ENCODE measurements at places on chromosomes 7 and 10.
A peak's percentile ranks its signal among the peaks of the same experiment; 100 is the strongest.

- DNase-seq = no peak
These were observed 32.4 kb downstream of the NKX6-2 start for GRCh38 chr10:132753596-132753995.

DNA sequence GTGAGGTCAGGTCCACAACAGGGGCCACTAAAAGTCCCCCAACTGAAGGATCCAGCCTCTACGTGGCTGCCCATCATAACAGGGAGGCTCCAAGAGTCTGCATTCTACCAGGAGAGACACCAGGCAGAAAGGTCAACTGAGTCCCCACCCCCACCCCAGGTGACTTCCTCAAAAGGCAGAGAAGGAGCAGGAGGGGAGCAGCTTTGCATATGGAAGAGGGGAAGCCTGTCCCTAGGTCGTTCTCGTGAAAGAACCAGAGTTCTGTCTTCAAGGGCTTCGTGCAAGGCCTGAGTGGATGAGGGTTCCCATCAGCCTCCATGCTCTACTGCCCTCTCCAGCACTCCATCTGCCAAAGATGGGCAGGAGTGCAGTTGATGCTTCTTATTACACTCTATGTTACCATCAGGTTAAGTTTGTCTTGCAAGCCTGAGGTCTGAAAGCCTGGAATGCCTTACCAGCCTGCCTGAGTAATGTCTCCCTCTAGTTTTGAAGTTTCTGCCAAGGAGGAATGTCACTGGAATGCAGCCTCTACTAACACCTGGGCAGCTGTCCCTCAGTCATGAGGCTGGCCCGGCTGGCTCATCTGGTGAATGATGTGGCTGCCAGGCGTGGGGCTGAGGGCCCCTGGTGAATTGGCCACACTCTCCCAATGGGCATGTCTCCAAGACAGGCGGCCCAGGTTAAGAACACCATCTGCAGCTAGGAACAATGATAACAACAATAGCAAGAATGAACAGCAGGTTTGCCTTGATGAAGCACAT lies 54.3 kb upstream of the SMNDC1 start:
- no peak for DNase-seq

- DNase-seq = no peak
These were observed 403.8 kb upstream of the MGMT start for GRCh38 chr10:129063212-129063611.

DNA sequence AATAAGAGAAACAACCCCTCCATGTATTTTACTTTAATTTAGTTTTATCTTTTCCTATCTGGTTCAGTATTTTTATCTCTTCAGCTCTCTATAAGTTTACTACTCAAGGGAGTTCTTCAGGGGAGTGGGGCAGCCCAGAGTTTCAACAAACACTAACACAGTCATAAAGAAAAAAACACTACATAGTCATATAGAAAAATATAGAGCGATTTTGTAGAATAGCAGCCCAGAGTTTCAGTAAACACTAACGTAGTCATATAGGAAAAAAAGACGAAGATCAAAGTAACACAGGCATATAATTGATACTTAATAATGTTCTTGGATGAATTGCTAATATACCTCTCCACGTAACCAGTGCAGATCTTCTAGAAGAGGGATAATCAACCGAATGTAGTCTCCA lies 54.7 kb downstream of the PON1 start:
- DNase-seq = no peak

DNA sequence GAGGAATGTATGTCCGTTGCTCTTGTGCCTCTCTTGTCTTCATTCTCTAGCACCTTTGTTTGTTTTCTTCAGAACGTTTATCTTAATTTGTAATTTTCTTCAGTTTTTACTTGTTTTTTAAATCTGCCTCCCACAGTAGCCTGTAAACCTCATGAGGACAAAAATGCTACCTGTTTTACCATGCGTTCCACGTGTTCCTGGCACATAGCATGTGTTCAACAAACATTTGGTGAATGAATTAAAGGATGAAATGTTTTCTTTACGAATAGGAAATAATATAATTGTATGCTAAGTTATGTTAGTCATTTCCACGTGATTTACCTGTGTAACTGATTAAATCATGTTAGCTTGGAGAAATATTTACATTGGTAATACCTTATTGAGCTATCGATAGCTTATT lies 2.2 kb downstream of the RBM33 start:
- DNase-seq = no peak

DNA sequence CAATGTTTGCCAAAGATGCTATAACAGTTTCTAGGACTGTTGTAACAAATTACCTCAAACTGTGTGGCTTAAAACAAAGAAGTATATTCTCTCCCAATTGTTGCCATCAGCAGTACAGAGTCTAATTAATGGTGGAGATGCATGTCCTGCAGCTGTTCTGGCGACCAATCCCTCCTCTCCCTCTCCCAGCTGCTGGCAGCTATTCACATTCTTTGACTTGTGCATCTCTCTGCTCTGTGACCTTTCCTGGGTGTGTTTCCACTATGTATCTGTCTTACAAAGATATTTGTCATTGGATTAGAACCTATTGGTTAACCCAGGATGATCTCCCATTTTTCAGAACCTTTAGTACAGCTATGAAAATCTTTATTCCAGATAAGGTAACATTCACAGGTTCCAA lies 561.7 kb upstream of the POM121L12 start:
- DNase-seq = no peak

DNA sequence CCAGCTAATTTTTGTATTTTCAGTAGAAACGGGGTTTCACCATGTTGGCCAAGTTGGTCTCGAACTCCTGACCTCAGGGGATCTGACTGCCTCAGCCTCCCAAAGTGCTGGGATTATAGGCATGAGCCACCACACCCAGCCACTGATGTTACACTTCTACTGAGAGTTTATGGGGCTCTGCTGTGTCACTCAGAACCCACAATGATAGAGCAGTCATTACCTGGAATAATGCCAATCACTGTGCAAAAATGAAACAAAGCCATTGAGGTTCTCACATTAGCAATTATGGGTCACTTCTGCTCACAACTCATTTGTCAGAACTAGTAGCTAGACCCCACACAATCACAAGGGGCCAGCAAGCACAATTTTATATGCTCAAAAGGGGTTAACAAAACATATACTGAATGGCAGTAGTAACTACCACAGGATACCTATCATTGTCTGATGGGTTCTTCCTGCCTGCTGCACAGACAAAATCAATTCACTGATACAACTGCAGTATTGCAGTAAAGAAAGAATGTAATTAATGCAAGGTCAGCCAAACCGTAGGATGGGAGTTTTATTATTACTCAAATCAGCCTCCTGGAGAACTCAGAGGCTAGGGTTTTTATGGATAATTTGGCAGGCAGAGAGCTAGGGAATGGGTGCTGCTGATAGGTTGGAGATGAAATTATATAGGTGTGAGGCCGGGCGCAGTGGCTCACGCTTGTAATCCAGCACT lies 72.1 kb upstream of the TRIM24 start:
- DNase-seq = no peak

GRCh38 chr7:110929480-110930249 lies 161.3 kb upstream of the LRRN3 start:
- DNase-seq = no peak

GRCh38 chr7:41977151-41977651 lies 259.8 kb downstream of the GLI3 start:
- no peak for DNase-seq

GRCh38 chr10:60147576-60148265 lies 241.4 kb upstream of the CCDC6 start:
- DNase-seq = no peak

DNA sequence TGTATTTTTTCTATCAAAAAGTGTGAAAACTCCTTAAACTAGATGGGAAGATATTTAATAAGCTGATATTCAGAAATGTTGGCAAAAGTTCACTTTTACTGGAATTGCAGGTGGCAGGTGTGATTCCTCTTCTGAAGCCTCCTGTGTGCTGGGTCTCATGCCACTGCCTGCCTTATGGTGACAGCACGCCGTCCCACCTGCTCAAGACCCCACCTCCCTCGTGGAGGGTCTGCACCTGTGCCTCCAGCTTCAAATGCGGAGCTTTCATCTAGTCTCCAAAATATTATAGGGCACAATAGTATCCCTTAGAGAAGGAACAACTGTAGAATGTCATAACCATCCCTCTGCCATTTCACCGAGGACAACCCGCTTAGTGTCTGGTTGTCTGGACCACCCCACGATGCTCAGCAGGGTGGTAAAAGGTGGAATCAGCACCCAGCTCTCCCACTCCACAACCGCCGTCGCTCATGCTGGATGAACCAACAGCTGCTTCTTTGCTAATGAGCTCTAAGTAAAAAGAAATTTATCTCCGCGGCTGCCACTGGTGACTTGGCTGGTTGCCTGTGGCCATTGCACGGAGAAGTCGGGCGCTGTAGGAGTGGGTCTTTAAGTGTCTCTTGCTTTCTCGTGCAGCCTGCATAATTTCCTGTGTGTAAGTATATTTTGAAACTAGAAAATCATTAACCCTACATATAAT lies 119.3 kb upstream of the TCERG1L start:
- DNase-seq = no peak

GRCh38 chr10:87691506-87692070 lies 31.9 kb downstream of the PAPSS2 start:
- no peak for DNase-seq

DNA sequence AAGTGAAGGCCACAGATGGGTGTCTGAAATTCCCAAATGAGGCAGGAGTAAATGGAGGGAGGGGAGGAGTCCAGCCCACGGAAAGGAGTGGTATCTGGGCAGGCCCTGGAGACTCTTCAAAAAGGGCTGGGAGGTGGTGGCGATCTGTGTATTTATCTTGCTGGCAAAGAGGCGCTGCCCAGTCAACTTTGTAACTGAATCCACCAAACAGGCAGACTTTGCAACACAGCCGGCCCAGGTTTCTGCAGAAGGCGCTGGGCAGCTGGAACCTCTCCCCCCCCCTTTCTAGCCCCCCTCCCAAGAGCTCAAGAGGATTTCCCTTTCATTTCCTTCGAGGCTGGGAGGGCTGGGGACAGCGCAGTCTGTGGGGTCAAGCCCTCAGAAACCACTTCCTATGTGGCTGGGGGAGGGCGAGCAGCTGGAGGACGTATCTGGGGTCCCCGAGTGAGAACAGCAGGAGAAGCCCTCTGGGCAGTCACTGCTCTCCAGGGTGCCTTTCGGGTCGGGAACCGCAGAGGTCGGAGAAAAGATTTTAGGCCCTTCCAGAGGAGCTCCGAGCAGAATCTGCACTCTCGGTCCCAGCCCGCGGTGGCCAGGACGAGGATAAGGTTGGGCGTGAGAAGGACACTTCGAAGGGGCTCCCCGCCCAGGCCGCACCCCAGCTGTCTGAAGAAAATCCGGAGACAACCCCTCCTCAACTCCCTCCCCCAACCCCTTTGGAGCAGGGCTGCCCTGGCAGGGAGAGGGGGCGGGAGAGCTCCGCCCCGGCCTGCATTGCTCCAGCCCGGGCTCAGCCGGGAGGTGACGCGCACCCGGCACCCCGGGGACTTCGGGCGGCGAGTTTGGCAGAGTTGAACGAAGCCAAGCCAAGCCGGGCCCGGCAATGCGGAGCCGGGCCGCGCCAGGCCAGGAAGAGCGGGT lies 965 bp downstream of the ZCCHC24 start:
- DNase-seq = peak; percentile 45

DNA sequence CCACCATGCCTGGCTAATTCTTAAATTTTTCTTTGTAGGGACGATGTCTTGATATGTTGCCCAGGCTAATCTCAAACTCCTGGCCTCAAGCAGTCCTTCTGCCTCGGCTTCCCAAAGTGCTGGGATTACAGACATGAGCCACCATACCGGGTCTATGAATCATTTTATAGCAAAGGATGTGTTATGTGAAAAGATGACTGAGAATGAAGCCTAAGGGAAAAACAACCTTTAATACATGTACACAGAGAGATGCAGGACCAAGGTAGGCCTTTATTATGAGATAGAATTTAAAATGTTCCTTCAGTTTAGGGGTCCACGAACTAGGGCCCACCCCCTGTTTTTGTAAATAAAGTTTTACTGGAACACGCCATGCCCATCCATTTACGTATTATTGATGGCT lies 41.0 kb downstream of the UBE2H start:
- no peak for DNase-seq

DNA sequence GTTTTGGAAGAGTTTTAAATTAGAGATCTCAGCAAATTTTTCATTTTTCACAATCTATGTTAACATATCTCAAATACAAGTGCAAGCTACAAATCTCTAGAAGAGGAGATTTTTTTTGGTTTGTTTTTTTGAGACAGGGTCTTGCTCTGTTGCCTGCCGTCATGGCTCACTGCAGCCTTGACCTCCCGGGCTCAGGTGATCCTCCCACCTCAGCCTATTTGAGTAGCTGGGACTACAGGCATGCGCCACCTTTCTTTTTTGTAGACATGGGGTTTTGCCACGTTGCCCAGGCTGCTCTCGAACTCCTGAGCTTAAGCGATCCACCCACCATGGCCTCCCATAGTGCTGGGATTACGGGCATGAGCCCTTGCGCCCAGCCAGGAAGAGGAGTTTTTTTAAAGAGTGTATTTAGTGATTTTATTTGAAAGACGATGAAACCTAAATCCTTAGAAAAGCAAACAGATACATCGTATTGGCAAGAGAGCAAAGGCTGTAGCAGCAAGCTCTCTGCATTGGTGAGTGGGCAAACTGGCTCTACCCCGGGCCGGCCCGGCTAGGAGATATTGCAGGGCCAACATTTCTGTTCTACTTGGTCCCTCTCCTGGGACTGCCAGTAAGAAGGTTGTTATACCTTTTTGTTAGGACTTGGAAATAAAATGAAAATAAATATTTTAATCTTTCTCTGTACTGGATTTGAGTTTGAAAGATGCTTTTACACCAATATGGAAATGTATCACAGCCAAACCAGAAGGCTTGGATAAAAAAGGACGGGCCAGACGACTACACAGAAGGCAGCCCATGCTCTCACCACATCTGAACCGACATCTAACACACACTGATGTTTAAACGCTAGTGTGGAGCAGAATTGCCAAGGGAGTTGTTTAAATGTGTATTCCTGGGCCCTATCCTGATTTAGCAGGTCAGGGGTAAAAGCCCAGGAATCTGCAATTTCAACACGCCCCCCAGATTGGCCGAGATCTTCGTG lies 49.6 kb upstream of the RHEB start:
- DNase-seq = no peak

- DNase-seq = no peak
These were observed 299.9 kb upstream of the PITRM1 start for GRCh38 chr10:3472287-3473051.

GRCh38 chr7:157437519-157438061 lies 100.8 kb downstream of the DNAJB6 start:
- no peak for DNase-seq

DNA sequence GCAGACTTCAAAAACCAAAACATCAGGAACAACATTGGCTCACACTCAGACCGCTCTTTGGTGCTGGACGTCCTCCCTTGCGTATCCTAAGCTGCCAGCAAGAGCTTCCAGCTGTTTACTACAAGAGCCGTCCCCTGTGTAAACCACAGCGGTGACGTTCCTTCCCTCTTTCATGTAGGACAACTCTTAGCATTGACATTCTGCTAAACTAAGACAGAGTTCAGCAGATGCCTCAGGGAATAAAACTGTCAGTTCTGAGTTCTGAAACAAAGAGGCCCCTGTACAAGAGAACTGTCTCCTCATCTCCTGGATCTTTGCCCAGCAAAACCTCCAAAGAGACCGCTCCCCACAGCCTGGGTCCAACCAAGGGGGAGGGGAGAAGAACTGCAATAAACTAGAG lies 57.8 kb upstream of the OPALIN start:
- no peak for DNase-seq

Measured in stimulated activated CD4-positive, alpha-beta T cell treated with anti-CD3 and anti-CD28 coated beads, Interleukin-4, amount 100 ng/mL, for 4 hours (primary cell).